ENCODE measurements at places on chromosomes 12 and 14.

DNA sequence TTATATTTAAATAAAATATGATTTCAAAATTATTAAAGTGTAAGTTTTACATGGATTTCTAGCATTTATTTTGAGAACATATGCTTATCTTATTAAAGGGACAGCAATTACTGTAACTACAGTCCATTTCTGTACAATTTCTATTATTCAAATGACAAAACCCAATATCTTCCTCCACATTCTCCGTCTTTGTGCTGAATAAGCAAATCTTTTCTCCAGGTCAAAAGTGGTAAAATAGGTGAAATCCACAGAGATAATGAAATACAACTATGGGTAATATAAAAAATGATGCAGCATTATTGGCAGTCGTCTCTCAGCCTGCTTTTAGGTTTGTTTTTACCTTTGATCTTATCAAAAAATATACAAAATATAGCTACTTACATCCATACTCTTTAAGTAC is 79.4 kb upstream of the OTX2 start:
- no peak for DNase-seq

- DNase-seq = no peak
Measured at GRCh38 chr14:97080991-97081390, 283.8 kb downstream of the VRK1 start.

DNA sequence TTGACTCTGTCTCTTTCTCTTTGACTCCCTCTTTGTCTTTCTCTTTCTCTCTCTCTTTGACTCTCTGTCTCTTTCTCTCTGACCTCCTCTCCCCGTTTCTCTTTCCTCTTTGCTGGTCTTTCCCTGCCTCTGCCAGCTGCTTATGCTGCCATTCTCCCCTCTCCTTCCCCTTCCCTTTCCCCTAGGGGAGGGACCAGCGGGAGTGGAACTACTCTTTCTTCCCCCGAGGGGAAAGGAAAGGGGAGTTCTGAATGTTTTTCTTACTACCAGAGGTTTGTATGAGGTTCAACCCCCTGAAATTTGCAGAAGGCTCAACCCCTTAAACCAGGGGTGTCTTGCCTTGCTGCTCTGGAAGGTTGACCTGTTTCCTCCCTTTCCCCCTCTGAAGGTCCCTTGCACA is 24.7 kb upstream of the RNASE1 start:
- DNase-seq = no peak

DNA sequence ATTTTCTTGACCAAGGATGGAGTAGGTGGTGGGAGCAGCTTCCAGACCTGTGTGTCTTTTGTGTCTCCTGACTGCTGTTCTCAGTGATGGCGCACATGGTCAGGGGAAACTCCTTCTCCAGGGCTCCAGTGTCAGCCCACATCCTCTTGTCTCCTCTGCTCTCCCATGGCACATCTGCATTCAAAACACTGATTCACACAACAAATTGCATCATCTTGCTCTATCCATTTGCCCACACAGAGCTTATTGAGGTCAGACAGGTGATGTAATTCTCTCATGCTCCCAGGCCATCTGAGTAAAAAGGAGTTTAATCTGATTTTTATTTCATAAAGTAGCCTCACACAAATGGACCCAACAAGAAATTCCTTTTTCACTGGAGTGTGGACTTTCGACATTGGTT is 21.8 kb upstream of the TMEM132C start:
- DNase-seq = no peak

GRCh38 chr12:43094886-43095575 is 457.0 kb downstream of the ADAMTS20 start:
- no peak for DNase-seq

DNA sequence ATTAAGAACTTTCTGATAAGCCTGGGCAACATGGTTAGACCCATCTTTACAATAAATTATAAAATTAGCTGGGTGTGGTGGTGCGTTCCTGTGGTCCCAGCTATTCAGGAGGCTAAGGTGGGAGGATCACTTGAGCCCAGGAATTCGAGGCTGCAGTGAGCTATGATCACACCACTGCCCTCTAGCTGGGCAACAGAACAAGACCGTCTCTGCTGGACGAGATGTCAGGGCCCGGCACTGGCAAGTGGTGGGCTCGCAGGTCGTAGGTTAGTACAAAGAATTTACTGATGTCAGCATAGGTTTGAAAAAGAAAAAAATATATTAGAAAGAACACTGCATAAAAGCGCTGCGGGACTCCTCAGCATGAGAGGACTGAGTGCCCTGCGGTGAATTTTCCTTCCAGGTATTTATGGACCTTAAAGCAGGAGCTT is 15.7 kb upstream of the VSIG10 start:
- no peak for DNase-seq
